ENCODE measurements at places on chromosomes 2 and 18.

- DNase-seq: no peak
These were observed 13.0 kb downstream of the TEX44 start for GRCh38 chr2:231605607-231606091.

GRCh38 chr2:195569255-195569654 lies 87.8 kb upstream of the SLC39A10 start:
- no peak for DNase-seq

DNA sequence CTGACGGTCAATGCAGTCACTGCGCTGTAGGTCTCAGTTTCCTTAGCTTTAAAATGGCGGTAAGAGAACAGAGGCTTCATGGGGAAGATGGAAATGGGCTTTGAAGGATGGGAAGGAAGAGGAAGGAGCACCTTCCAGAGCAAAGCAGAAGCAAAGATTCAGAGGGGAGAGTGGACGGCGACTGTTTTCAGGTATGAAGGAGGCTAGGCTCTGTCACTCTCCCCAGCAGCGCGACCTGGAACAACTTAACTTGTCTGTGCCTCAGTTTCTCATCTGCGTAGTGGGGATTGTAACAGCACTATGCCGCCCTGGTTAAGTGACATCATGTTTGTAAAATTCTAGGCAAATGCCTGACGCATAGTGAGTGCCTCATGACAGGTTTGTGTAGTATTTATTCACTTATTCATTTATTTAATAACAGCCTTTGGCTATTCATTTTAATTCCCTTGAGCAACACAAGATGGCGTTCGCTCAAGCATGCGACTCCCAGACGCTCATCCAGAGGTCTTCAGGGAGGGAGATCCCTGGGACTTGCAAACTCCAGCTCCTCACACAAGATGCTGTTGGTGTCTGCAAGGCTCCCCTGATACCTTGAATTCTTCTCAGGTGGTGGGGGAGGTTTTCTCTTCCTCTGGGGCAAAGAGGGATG lies 336.3 kb downstream of the DYSF start:
- no peak for DNase-seq

DNA sequence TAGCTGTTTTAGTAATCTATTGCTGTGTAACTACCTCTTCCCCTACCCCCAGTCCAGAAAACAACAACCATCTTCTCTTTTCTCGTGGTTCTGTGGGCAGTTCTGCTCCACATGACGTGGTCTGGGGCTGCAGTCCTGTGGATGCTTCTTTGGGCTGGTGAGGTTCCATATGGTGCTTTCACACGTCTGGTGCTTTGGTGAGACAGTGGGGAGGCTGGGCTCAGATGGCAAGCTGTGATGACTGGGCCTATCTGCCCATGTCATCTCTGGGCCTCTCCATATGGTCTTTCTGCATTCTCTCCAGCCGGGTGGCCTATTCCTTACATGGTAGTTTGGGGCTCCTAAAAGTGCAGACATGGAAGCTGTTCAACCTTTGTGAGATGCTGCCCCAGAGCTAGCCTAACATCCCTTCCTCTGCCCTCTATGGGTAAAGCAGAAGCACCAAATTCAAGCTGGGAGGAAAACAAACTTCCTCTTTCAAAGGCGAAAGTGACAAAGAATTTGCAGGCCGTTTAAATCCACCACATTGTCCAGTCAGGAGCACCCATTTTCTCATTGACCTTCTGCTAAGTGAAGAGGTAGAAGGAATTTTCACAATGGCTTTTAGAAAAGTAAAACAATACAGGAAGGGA lies 68.3 kb upstream of the IL1R1 start:
- no peak for DNase-seq

DNA sequence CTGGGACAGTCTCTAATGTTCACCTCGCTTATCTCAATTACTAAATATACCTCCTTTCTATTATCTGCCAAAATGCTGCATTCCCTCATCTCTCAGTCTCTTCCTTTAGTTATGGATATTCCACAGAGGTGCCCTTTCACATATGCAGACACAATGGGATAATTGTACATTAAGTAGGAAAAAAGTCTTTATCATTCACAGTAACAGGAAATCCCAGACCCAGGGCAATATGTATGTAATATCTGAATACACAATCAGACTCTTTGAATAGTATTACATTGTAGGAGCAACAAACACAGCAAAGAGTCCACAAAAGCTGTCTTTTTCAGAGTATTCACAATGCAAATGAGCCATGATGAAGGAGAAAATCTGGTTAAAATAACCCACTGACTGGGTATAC lies 1399.0 kb upstream of the ZEB2 start:
- DNase-seq: no peak

GRCh38 chr2:231300722-231301076 lies 94.8 kb upstream of the B3GNT7 start:
- no peak for DNase-seq

DNA sequence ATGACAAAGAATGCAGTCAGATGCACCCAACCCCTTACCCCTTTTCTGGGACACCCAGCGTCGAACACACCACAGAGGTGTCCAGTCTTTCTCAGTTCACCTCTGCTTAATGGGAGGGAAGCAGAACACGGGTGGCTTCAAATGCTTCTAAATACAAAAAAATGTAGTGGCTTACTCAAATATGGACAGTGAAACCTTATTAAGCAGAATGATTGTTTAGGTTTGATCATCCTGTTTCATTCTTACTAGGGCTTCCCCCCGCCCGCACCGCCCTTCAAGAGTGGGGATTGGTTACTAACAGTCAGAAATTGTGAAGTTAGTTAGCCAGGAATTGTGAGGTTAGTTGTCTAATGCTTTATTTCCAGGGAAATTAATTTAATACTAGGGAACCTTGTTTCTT lies 21.6 kb downstream of the ATG16L1 start:
- no peak for DNase-seq

- no peak for DNase-seq
These were observed 15.9 kb upstream of the GALM start for GRCh38 chr2:38650012-38650411.

- no peak for DNase-seq
These were observed 45.9 kb downstream of the PNO1 start for GRCh38 chr2:68203587-68203986.

DNA sequence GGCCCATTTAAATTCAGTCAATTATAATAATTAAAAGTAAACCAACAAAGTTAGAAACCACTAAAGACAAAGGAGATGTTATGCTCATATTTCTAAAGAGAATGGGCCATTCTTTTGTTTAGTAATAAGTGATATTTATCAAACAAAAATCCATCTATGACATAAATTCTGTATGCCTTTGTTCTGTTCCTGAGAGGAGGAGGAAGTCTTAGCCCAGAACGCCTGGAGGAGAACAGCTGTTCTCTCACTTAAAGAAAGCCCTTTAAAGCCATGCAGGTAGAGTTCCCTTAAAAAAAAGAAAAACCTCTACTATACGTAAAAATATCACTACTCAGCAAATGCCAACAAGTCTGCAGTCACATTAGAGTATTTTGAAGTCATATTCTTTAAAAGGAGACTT lies 15.5 kb downstream of the LAMA1 start:
- no peak for DNase-seq

GRCh38 chr2:37767959-37768925 lies 96.8 kb upstream of the CDC42EP3 start:
- DNase-seq: no peak

- no peak for DNase-seq
These were observed 14.1 kb downstream of the MBP start for GRCh38 chr18:77118256-77119090.

DNA sequence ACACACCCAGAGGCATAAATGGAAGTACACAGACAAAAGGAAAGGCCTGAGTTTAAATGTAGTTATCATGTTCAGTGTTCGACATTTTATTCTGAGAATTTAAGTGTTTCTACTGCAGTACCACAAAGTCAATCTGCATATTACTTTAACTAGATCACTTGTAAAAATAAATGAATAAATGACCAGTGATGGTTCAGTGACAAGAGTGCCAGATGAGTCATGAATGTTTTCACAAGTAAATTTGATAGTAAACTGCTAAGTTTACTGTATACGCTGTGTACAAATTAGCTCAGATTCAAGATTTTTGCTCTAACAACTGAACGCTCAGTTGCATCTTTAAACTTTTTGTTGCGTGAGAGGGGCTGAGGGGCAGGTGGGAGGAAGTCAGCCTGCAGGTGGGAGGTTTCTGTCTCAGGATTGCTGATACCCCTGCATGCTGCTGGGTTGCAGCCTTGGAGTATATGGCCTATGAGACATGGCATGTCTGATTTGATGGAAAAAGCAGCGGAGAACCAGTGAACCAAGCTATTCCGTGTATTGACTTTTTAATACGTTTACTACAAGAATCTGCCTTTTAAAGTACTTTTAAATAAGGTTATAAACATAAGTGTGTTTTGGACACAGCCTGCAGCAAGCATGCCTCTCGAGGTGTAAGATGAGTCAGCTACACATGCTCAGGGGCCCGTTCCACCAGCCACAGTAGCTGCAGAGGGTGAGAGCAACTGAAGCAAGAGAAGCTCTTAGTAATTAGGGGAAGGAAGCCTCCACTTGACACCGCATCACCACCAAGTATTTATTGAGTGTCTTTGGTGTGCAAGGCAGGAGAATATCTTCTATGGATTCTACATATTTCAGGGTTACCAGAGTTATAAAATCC lies 245.1 kb downstream of the NEDD4L start:
- DNase-seq: no peak

DNA sequence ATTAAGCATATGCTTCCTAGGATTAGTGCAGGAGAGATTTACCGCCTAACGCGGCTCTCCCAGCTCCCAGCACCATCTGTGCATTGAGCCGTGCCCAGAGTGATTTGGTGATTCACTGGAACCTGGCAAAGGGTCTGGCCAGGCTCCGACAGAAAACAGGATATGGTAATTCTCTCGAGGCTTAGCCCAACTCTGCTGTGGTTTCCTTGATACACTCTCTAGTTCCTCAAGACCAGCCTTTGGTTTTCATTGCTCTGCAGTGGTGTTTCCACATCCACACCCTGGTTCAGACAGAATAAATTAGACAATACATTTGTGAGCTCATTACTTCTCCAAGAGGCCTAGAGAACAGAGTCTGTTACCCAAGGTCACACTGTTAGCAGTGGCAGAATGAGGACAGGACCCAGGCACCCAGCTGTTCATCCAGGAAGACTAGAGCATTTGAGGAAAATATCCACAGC lies 23.0 kb upstream of the SMAD2 start:
- DNase-seq: no peak

Data from stimulated activated CD8-positive, alpha-beta memory T cell treated with anti-CD3 and anti-CD28 coated beads, Interleukin-7, amount 100 ng/mL, for 1 hour (primary cell).